Heart left ventricle (tissue), 16 donors: ENCODE measurements at places on chromosomes 6 and 20. TPM values are rescaled to one million over a fixed set of nuclear protein-coding genes. Genes with fewer than 3 reads are reported as not detected.
A peak's percentile ranks its signal among the peaks of the same experiment; 100 is the strongest.

The THEMIS gene
- total RNA-seq, result not detected

The LY6G6C gene
- not detected for total RNA-seq

- no peaks in the 10 kb centered on the region for H3K4me1 ChIP-seq
- no peak overlapping the region for H3K27ac ChIP-seq
- H3K36me3 ChIP-seq, result peaks cover 59% of the 10 kb centered on the region
- no peak overlapping the region for H3K4me3 ChIP-seq
These were observed 57.5 kb upstream of the TMEM181 start for GRCh38 chr6:158502263-158502950.

GRCh38 chr6:87408721-87409155, 966 bp downstream of the CFAP206 start:
- no peaks in the 10 kb centered on the region for H3K36me3 ChIP-seq
- no peaks in the 10 kb centered on the region for H3K27me3 ChIP-seq
- H3K27ac ChIP-seq, result peak overlapping the region; percentile 74
- H3K4me1 ChIP-seq, result peaks cover 10% of the 10 kb centered on the region
- peak overlapping the region; percentile 87 for H3K4me3 ChIP-seq
- no peak for DNase-seq

- H3K4me3 ChIP-seq, result no peak overlapping the region
- H3K36me3 ChIP-seq, result no peaks in the 10 kb centered on the region
- DNase-seq, result no peak
- H3K4me1 ChIP-seq, result peaks cover 36% of the 10 kb centered on the region
- peaks cover 11% of the 10 kb centered on the region for H3K27me3 ChIP-seq
- no peak overlapping the region for H3K27ac ChIP-seq
These were observed 6.3 kb upstream of the SIRPG start for GRCh38 chr20:1663917-1664316.

The RIPK1 gene
- total RNA-seq, result 9.5 TPM

- H3K36me3 ChIP-seq, result no peaks in the 10 kb centered on the region
- H3K4me3 ChIP-seq, result peak overlapping the region; percentile 31
- no peaks in the 10 kb centered on the region for H3K4me1 ChIP-seq
- DNase-seq, result no peak
These were observed 65.2 kb downstream of the GCNT2 start for GRCh38 chr6:10586302-10586701.

DNA sequence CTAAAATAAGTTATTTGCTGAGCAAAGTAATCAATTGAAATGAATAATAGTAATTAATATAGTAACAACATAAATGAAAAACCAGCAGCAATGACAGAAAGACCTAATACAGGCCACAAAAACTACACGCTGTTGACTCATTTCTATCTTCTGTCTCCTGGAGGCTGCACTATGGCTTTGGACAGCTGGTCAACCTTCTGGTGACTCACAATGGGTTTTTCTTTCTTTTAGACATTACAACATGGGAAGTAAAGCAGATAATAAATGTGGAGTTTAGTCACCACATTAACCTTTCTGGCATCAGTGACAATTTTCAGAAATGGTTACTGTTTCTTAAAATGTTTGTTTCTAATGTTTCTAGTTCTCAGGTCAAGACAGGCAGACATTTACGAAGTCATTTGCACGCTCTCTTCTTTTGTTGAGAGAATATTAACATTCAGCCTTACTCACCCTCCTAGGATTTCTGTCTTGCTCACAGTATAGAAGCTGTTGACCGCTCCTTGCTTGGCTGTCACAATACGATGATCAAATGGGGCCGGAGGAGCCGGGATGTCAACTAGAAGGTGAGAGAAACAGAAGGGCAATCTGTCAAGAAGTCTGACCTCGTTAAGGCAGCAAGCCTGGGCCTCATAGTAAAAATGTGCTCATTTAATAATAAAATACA, 62.2 kb downstream of the MYLK4 start:
- H3K27ac ChIP-seq, result no peak overlapping the region
- DNase-seq, result peak; percentile 36
- H3K36me3 ChIP-seq, result no peaks in the 10 kb centered on the region

The BEND3 gene
- total RNA-seq, result 1.7 TPM

The MYCT1 gene
- total RNA-seq, result 18.4 TPM

The C20orf204 gene
- 0.37 TPM for total RNA-seq

DNA sequence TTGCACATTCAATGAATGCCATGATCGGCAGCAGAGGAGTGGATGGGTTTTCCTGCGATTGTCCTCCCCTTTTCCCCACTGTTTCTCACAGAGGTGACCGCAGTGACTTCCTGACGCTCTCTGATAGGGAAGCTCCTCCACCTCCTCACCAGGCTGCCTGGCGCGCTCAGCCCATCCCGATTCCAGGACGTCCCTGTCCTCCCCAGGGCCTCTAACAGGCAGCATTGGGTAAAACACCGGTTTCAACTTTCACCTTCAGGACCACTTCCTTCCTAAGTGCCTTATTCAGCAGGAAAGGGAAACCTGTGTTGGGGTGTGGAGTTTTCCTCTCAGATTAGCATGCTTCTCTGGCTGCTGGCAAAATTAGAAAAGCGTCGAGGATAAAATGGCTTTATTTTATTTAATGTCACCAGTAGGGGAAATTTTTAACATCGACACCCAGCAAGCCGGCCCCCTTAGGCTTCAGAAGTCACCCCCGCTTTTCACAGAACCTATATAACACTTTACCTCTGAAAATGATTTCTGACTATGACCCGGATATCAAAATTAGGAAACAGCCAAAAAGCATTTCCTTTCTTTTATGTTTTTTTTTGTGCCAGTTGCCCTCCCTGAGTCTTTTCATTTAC, 570.4 kb upstream of the GJE1 start:
- no peaks in the 10 kb centered on the region for H3K36me3 ChIP-seq
- H3K4me3 ChIP-seq, result peak overlapping the region; percentile 41
- H3K27me3 ChIP-seq, result no peaks in the 10 kb centered on the region
- H3K4me1 ChIP-seq, result peaks cover 4% of the 10 kb centered on the region
- peak; percentile 24 for DNase-seq
- peak overlapping the region; percentile 60 for H3K27ac ChIP-seq

DNA sequence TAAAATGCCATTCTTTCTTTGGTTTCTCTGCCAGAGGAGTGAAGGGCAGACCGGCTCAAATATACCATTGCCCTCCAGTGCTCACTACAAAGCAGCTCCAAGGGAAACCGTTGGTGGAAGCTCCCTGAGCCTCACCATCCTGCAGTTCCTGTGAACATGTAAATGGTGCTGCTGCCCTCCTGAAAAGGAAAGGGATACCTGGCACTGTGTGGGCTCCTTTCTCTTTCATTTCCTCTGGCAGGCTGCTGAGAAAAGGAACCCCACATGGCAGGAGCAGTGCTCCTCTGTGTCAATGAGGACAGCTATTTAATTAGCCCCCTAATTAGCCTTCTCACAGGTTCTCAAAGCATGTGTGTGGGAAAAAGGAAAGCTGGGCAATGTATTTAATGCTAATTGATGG, 142.5 kb downstream of the KLHL32 start:
- H3K36me3 ChIP-seq, result no peaks in the 10 kb centered on the region
- H3K4me3 ChIP-seq, result no peak overlapping the region
- no peak for DNase-seq
- no peak overlapping the region for H3K27ac ChIP-seq
- no peaks in the 10 kb centered on the region for H3K4me1 ChIP-seq
- H3K27me3 ChIP-seq, result no peaks in the 10 kb centered on the region
